ENCODE measurements at places on chromosomes 16 and 17.

DNA sequence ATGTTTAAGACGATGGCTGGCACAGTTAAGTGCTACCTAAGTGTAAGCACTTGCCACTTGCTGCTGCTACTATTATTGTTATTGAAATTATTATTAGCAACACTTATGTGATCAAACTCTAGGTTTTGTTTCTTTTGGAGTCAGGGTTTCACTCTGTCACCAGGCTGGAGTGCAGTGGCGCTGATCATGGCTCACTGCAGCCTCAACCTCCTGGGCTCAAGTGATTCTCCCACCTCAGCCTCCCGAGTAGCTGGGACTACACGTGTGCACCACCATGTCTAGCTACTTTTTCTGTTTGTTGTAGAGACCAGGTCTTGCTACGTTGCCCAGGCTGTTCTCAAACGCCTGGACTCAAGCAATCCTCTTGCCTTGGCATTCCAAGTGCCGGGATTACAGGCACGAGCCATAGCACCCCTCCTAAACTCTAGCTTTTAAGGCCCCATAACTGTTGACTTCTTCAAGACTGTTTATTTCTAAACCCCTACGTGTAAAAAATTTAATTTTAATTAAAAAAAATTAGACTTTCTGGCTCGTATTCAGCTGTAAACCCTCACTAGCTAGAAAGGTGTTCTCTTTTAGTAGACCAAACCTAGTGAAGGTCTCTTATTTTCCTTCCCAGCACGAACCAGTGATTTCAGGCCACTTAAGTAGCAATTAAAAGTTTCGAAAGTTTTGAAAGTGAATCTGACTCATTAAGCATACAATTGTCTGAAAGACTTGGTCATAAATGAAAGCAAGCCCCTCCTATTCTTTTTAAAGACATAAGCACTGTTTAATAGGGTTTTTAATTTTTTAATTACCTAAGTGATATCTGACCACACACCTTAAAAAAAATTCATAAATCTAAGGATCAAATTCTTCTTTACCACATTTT is 11.7 kb upstream of the SCNN1B start:
- DNase-seq = no peak

- DNase-seq = no peak
Measured at GRCh38 chr16:2252806-2253148, 1.4 kb upstream of the ECI1 start.

DNA sequence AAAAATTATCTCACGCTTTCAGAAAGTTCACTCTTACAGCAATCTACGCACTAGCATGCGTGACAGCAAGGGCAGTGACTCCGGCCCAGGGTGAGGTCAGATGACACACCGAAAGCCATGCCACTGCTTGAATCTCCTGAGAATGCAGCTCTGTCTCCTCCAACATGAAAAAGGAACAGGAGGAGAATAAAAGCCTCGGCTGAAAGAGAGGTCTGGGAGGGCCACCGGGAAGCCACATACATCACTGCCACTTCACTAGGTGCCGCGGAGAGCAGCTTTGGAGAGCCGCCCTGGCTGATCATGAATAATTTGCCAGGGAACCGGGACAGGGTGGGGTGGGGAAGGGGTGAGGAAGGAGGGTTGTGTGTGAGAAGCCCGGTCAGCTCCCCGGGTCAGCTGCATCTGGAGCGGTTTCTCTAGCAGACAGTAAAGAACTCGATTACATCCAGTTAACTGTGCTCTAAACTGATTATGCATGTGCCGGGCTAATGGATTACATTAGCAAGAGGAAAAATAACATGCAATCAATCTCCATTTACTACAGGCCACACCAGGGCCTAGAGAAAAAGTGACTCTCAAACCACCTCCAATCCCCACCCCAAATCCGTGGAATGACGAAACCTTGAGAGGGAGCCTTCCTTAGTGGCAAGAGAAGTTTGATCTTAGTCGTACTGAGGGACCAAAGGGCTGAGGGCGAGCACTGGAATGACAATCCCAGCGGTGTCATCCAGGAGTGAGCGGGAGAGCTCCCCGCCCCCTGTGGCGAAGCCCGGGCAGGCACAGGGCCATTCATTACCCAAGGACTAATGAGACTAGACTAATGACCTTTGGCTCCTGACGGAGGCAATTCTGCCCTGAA is 100.3 kb downstream of the ZFHX3 start:
- DNase-seq = no peak

GRCh38 chr16:64983963-64984362 is 137.9 kb downstream of the CDH11 start:
- DNase-seq = peak; percentile 79

GRCh38 chr17:50799582-50799981 is 32.3 kb upstream of the ANKRD40CL start:
- no peak for DNase-seq

DNA sequence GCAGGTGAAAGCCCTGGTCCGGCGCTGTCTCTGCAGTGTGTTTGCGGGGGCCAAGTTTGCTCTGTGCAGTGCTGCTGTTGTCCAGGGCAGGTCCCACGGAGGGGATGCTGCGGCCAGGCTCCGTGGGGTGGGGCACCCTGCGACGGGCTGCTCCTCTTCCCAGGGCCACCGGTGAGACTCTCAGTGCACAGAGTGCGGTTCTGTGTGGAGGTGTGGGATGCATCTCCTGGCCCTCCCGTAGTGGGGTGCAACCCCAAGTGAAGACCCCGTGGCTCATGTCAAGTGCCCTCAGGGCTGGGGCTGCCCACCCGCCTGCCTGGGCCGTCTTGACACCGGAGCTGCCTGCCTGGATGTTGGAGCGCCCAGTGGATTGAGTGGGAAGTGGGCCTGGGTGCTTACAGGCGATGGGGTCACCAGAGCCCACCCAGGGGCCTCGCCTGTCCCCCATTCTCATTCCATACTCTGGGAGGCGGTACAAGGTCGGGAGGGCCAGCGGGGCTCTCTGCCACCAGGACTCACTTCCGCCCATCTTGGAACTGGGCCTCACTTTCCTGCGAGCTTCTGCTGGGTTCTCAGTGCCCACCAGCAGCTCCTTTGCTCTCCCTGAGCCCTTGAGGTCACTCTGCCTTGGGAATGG is 119.9 kb downstream of the BANP start:
- no peak for DNase-seq

DNA sequence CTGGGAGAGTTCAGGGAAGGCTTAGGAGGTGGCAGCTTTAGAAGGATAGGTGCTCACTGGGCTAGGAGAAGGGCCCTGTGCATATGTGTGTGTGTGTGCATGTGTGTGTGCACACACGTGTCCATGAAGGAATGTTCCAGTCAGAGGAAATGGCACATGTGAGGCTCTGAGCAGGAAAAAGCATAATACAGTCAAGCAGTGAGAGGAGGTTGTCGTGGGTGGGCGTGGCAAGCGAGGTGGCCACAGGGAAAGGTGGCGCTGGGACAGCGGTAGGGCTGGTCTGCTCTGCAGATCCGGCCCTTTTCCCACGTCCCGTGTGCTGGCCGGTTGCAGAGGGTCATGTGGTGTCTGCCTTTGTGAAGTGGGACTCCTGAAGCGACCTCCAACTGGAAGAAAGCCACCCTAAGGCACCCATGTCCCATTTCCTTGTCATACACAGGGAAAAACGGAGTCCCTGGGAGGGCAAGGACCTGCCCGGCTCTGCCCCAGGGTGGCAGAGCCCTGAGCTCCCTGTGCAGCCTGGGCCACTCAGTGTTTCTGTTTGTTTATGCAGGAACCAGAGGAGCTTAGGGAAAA is 40.1 kb downstream of the NT5M start:
- DNase-seq = no peak

GRCh38 chr16:31455601-31456314 is 3.5 kb upstream of the ARMC5 start:
- DNase-seq = no peak

- no peak for DNase-seq
Measured at GRCh38 chr17:28161311-28161710, 118.8 kb downstream of the NLK start.

- peak; percentile 39 for DNase-seq
Measured at GRCh38 chr16:88924834-88925539, 52.0 kb downstream of the CBFA2T3 start.

GRCh38 chr16:88686439-88687253 is at the start of gene SNAI3:
TSS of gene SNAI3 (minus strand) at chr16:88686507. CDS start at chr16:88686406, 101 bp downstream.
- peak; percentile 70 for DNase-seq

GRCh38 chr16:73473713-73474112 is 425.8 kb upstream of the ZFHX3 start:
- no peak for DNase-seq

DNA sequence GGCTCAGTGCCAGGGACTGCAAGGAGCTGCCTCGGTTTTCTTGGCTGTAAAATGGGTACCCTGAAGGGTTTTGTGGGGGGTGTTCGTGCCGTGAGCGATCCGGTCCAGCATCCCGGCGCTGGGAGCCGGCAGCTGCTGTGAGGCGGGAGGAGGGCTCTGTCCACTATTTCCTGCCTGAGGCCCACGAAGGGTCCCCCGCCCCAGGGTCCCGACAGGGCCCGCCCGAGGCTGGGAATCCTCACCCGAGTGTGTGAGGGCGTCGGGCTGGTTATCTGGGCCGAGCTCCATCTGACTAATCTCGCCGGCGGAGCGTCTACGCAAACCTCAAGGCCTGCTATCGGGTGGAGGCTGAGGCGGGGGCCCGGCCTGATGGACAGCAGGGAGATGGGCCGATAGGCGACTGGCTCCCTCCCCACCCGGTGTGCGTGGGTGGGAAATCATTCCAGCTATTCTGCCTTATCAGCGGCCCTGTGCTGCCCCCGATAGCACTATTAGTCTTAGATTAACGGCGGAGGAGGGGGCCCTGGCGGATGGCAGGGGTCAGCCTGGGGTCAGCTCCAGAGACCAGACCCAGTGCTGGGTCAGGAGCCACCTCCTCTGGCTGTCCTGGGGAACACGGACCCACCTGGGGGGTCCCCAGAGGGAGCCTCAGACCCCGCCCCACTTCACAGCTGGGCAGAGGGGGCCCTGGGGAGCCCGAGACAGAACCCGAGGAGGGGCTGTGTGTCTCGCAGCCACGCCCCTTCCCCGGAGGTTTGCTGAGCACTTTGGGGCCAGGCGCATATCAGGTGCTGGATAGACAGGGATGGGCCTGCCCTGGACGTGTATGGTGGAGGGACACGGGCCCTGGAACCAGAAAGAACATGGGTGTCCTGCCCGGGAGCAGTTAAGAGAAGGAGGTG is 44.7 kb downstream of the ZFPM1 start:
- DNase-seq = no peak

DNA sequence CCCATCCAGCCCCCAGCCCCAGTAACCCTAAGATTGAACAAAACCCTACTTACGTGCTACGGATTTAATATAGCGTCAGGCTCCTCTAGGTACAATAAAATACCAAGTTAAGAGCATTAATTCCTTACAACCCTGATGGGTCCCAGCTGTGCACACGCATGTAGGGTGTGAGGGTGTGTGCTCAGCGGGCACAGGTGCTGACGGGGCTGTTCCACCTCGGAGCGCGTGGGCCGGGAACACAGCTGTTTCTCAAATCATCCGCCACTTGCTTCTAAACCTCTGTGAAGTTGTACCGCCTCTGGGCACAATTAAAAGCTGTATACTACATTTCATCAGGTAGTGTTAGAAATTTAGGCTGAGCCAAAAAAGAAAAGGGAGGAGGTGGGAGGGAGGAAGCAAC is 478.6 kb downstream of the MAF start:
- DNase-seq = no peak

- DNase-seq = no peak
Measured at GRCh38 chr16:76222087-76222486, 55.1 kb upstream of the CNTNAP4 start.

- no peak for DNase-seq
Measured at GRCh38 chr16:71609066-71609465, 16.9 kb upstream of the MARVELD3 start.

- no peak for DNase-seq
Measured at GRCh38 chr16:11689031-11689840, 21.0 kb downstream of the SNN start.

DNA sequence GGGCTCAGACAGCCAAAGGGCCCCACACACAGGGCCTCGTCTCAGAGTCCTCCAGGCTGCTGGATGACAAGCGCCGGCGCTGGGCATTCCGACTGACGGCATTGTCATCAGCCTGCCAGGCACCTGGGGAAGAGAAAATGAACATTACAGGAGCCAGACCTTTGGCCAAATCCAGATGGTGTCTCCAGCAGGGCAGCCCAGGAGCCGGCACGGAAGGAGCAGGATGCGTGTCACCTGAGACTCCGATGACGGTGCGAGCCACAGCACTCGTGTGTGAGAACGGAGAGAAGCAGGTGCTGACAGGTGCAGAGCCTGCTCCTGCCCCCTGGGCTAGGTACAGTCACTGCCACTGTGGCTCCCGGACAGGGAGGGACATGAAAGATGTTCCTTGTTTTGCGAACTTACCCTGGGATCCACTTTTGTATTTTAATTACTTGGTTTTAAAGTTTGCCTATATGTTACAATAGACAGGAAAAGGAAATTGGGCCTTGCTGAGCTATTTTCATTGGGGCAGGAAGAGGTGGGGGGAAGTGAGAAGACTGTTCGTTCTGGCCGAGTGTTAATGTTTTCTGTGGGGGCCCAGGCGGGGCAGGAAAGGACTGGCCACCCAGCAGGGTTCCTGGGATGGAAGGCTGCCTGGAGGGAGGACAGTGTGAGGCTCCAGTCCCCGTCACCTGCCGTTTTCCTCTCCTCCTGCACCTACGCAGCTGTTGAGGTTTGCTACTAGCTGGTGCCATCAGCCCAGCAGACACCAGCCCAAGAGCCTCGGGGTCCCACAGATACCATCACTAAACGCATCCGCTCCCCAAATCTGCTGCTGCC is 4.4 kb upstream of the FOXJ1 start:
- no peak for DNase-seq

- peak; percentile 91 for DNase-seq
Measured at GRCh38 chr16:18983565-18984434, at the start of gene TMC7. TSS of gene TMC7 (plus strand) at chr16:18983934. CDS start at chr16:18984064, 130 bp downstream.

- no peak for DNase-seq
Measured at GRCh38 chr16:48511716-48512115, 98.3 kb downstream of the N4BP1 start.

GRCh38 chr17:81716674-81716996 is 4.6 kb downstream of the SLC25A10 start:
- no peak for DNase-seq

GRCh38 chr16:55565086-55565485 is 1.4 kb upstream of the CAPNS2 start:
- DNase-seq = no peak

DNA sequence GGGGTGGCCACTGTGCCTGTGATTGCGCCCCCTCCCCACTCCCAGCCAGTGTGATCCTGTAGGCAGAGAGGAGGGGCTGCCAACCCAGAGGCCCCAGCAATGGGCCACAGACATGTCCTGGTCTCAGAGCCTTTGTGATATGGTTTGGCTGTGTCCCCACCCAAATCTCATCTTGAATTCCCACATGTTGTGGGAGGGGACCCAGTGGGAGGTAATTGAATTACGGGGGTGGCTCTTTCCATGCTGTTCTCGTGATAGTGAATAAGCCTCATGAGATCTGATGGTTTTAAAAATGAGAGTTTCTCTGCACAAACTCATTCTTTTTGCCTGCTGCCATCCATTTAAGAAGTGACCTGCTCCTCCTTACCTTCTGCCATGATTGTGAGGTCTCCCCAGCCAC is 56.8 kb upstream of the ZNF469 start:
- DNase-seq = no peak

Measured in Ammon's horn (tissue), 1 donor.